ENCODE measurements at places on chromosomes 4 and X.

DNA sequence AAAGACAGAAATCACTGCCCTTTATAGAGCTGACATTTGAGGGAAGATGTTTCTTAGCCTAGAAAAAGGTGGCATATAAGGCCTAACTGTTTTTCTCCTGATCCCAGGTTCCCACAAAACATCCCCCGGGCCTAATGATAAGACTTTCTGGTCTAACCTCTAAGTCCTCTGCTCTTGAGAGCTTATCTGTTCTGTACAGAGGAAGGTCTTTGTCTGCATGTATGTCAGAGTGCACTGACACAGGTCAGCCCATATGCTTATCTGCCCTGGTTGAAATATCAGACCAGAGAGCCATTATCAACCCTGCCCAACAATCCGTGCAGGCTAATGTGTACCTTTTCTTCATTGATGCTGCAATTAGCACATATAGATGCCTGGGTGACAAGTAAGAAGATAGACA lies 76.2 kb downstream of the ARHGEF9 start:
- no peak for DNase-seq

- no peak for DNase-seq
These were observed 144.0 kb downstream of the SH3KBP1 start for GRCh38 chrX:19743386-19743785.

GRCh38 chr4:29153642-29154041 lies 1566.5 kb upstream of the PCDH7 start:
- no peak for DNase-seq

DNA sequence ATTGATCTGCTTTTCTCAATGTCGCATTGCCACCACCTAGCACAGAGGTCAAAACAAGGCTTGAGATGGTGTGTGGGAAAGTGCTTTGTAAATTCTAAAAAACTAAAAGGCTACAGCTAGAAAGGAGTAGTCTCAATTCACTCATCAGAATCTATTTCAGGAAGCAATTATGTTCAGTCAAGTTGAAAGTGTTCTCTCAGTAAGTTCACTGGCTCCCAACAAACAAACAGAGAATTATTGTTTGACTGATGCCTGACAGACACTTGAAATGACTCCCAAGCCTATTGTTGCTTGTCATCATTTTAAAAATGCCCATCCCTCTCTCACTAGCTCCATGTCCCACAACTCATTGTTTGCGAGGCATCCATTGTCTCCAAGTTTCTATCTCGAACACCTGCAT lies 419.6 kb upstream of the CPEB2 start:
- DNase-seq = no peak

DNA sequence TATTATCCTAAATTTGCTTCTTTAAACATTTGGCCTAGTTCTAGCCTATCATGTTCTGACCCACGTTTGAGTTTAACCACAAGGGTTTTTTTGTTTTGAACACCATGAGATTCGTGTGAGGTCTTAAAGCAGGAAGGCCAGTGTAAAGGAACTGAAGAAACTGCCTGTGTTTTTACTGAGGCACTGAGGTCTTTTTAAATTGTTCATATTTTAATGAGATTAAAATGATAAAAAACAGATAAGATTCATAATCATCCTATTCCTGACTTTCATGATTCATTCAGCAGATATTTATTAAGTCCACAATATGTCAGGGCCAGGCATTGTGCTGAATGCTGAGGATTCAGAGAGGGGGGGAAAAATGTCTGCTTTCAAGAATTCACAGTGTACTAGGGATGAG lies 3.2 kb downstream of the RPS6KA3 start:
- no peak for DNase-seq

GRCh38 chr4:145507636-145508035 lies 26.0 kb downstream of the SMAD1 start:
- DNase-seq = no peak

- no peak for DNase-seq
These were observed 706.3 kb upstream of the TENM3 start for GRCh38 chr4:181536811-181537434.

DNA sequence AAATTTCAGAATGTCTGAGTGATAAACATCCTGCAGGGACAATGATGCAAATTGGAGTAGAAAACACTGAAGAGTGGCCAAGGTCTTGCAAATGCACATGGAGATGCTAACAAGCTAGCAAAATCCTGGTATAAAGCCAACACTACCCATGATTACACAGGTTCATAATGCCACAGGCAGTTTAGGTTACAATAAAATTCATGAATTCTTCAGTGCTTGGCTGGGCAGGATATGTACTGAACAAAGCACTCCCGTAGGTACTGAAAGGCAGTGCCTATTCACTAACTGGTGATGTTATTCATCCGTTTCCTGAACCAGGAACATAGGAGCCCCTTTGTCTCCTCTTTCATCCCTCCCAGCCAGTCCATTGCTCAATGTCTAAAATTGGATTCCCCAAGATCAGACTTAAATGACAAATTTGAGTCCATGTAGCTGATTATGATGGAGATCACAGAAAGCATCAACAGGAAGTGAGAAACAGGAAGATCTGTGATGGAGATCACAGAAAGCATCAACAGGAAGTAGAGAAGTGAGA lies 244.5 kb downstream of the DMD start:
- DNase-seq = no peak

- DNase-seq = no peak
These were observed 3.2 kb upstream of the TSPYL2 start for GRCh38 chrX:53078943-53079342.

DNA sequence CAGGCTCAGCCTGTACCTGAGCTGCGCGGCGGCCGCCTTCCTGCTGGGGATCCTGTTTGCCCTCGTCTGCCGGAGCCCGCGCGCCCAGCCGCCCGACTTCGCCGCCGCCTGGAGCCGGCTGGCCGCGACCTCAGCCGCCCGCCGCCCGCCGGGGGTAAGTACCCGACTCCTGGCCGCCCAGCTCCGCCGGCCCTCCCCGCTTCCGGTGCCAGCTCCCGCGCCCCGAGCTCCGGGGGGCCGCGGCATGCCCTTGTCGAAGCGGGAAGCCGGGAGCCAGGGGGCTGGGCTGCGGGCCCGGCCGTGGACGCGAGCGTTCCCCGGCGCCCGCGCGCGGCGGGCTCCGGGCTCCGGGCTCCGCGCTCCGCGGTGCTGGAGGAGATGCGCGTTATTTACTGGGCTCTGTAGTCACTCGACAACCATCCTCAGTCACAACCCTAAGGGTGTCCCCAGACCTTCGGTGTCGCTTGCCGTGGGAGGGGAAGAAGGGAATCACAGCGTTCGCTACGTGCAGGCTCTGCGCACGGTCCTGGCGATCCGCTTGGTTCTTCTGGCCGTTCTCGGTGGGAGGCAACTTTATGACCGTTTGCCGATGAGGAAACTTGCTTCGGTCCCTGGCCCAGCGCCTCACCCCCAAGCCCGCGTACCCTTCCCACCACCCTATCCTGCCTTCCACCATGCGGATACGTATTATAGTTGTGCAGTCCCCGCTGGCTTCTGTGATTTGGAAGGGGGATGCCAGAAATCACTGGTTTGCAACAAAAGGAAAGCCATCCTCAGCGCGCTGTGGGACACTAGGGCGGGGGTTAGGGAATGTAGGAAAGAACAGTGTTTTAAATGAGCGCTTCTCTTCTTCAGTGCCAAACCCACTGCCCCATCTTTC lies 944 bp downstream of the SNX25 start:
- DNase-seq = peak; percentile 62

GRCh38 chr4:123987408-123987807 lies 590.8 kb downstream of the SPRY1 start:
- DNase-seq = no peak

DNA sequence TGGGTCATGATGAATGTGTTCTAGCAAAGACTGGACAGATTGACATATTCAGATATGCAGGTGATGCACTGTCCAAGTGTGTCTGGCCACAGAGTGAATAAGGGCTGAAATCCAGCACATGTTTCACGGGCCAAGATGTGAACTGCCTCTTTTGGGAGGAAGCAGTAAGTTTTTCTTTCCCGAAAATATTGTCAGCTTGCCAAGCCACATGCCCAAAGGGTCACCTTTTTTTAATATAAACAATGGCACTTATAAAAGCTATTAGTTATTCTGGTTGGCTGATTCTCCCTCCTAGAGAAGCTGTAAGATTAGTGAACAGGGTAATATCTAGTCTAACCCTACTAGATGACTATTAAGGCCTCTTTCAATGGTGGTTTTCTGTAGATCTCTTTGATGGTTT lies 1.5 kb upstream of the EDNRA start:
- no peak for DNase-seq

DNA sequence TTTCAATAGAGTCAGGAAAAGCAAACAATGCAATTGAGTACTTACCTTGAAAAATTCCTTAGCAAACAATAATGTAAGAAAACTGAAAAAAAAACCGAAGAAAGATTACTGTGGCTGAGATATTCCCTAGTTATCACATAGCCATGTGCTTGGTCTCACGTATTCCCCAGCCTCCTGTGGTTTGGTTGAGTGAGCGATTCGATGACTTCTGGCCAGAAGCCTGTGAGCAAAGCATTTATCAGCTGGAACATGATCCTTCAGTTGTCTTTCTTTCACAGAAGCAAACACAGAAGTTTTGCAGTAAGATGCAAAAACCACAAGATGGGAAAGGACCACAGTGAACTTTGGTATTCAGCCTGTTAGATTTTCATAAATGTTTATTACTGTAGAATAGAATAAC lies 1754.3 kb upstream of the AGA start:
- DNase-seq = no peak

DNA sequence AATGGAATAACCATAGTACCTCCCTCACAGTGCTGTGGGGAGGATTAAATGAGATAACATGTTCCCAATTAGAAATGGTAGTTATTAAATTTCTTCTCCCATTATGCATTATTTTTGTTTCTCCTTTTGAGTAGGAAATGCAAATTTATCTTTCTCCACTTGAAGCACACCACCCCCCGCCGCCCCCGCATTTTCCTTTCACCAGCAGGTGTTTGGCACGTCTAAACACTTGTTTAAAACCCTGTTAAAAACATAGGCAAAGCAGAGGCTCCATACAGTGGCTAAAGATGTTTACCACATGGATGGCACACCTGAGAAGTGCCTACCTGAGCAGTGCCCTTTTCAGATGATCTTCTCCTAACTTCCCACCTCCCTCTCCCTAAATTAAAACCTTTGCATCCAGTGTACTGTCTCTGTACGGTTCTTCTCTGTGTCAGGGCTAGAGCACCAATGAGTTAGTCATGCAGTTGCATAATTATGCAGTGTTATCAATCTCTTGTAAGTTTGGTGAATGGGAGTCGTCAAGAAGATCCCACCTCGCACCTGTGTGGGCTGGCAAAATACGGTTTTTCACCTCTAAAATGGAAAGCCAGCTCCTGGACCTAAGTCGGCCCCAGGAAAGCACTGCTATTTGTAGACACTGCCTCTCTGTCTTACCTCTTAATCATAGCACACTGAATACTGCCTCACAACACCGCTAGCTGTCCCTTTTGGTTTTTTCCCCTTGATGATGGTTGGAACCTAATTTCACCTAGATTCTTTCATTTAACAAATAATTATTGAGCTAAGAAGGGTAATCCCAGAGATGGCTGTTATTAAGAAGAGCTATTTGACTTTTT lies 122.0 kb downstream of the CT47B1 start:
- DNase-seq = no peak

GRCh38 chrX:106363214-106363613 lies 195.1 kb downstream of the PWWP3B start:
- DNase-seq = no peak

GRCh38 chrX:9227276-9227675 lies 193.3 kb upstream of the FAM9B start:
- no peak for DNase-seq

GRCh38 chr4:61211781-61212180 lies 11.7 kb downstream of the ADGRL3 start:
- DNase-seq = no peak

- no peak for DNase-seq
These were observed 30.0 kb downstream of the FAM9C start for GRCh38 chrX:13014111-13015096.

DNA sequence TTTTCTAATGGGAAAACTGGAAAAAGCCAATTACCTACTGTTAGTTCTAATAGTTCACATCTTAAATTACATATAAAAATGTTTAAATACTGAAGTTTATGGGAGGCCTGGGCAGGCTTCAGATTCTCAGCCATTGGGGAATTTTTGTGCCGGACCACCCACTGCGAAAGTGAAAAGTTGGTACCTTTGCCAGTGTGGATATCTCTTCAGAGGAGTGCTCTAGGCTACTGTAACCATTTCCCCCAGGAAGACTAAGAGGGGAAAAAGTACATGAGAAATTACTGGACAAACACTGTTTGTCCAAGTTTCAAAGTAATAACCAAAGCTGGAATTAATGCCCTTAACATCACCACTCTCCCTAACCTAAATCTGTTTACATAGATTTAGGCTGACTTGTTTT lies 20.8 kb downstream of the PITX2 start:
- no peak for DNase-seq

DNA sequence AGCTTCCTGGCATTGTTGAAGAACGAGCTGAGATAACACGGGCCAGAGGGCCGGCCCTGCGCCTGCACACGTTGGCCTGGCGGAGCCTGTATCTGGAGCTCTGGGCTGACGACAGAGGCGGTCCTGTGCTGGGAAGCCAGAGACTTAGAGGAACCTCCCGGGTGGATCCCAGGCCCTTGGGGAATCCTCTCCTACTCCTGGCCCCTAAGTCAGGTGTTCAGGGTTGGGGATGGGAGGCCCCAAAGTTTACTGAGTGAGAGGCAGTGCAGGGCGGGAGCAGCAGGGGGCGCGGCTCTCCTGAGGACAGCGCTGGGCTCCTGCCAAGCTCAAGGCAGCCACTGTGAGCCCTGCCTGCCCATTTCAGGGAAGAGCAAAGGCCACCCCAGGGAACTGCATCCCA lies 2.5 kb upstream of the HTRA3 start:
- DNase-seq = peak; percentile 75

DNA sequence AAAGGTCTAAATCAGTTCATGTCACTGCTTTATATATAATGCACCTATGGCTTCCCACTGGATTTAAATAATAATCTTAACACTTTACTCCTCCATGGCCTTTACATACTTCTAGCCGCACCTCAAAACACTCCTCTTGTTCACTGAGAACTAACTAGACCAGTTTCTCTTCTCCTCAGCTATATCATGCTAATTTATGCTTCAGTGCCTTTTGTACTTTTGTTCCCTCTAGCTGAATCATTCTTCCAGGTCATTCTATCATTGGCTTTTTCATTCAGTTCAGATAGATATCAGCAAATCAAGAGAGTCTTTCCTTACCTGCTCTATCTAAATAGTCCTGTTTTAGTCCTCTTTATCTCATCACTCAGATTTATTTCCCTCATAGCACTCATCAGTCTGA lies 64.2 kb downstream of the TET2 start:
- DNase-seq = no peak

- DNase-seq = no peak
These were observed 38.8 kb upstream of the TADA2B start for GRCh38 chr4:7004331-7004730.

- DNase-seq = no peak
These were observed 41.6 kb upstream of the TLR3 start for GRCh38 chr4:186027405-186027804.

Measured in left lobe of liver (tissue), 2 donors.